ENCODE measurements at places on chromosomes 7 and 10. TPM values are rescaled to one million over a fixed set of nuclear protein-coding genes. Genes with fewer than 3 reads are reported as not detected.

Gene HOXA6
- 5.7 TPM for total RNA-seq

Gene CTNNA3
- 0.04 TPM for total RNA-seq

Gene RGR
- total RNA-seq = not detected

Gene ZNF786
- total RNA-seq = 14.8 TPM

Gene TEX47
- not detected for total RNA-seq

Gene INA
- 2.5 TPM for total RNA-seq

Gene KIAA1549
- 0.42 TPM for total RNA-seq

Gene PON1
- total RNA-seq = 0.52 TPM

Gene PDE6C
- not detected for total RNA-seq

Gene UNC5B
- total RNA-seq = 9.6 TPM

Gene RTKN2
- 0.97 TPM for total RNA-seq

Gene AGAP5
- total RNA-seq = 5.6 TPM

Gene PIP
- 148 TPM for total RNA-seq

Gene HOXA4
- 1.6 TPM for total RNA-seq

Gene GALNT11
- 38.9 TPM for total RNA-seq

Gene ACSM6
- total RNA-seq = 0.95 TPM

Gene GPER1
- 4.5 TPM for total RNA-seq

Gene PNLIPRP2
- not detected for total RNA-seq

Gene PLAC9
- total RNA-seq = 1.3 TPM

Gene TMEM196
- total RNA-seq = not detected

Gene CEP55
- total RNA-seq = 1.4 TPM

Gene LEP
- total RNA-seq = 0.54 TPM

Gene CTBP2
- total RNA-seq = 39.5 TPM

Gene ARID5B
- 51.5 TPM for total RNA-seq

Gene ERVW-1
- total RNA-seq = not detected

Gene STAM
- 13.2 TPM for total RNA-seq

Gene VPS37D
- 6.9 TPM for total RNA-seq

Measured in lower leg skin (tissue), 4 donors.